ENCODE measurements at places on chromosomes 6 and 20.

GRCh38 chr20:14449323-14449722 lies 111.9 kb upstream of the FLRT3 start:
- ATAC-seq = no peak

GRCh38 chr20:22590662-22591061 lies 6.3 kb upstream of the FOXA2 start:
- ATAC-seq = no peak

DNA sequence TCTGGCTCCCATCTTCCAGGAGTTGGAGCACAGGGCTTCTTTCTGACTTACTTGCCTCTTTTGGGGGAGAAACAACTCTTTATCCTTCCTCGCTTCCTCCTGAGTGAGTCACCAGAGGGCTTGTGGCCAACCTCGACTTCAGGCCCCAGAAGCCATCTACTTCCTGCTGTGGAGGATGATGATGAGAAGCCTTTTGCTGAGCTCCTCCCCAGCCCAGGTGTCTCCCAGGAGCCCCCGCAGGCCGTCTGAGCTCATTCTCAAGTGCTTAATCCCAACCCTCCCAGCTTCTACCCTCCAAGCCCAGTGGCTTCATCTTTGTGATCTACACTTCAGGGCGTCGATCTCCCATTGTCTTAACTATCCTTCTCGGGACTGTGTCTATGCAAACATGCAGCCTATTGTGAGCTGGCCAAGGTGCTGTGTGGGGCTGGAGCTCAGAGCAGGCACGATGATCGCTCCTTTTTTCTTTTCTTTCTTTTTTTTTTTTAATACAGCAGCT lies 27.9 kb downstream of the SDCBP2 start:
- peak; percentile 81 for ATAC-seq

DNA sequence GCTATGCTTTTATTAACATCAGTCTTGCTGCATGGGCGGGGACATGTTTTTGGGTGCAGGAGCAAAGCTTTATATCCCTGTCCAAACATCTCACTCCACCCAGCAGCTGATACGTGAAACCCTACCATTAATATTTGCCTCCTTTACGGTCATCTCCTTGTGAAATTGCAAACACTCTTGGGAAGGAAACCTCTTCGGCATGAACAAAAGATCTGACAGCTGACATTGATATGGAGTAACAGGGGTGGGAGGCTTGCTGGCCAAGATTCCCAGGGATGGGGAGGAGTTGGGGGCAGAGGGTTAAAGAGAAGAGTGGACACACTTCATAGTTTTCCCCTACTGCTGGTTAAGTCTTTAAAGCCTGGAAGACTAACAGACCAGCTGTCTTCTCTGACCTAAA lies 22.2 kb upstream of the VEGFA start:
- no peak for ATAC-seq

- no peak for ATAC-seq
Measured at GRCh38 chr6:15431762-15432483, 186.1 kb downstream of the JARID2 start.
